ENCODE measurements at places on chromosomes 12 and 14.
A peak's percentile ranks its signal among the peaks of the same experiment; 100 is the strongest.

GRCh38 chr14:90017371-90017770 lies 44.4 kb upstream of the KCNK13 start:
- no peaks in the 10 kb centered on the region for H3K4me1 ChIP-seq
- H3K36me3 ChIP-seq = no peaks in the 10 kb centered on the region
- H3K4me3 ChIP-seq = no peak overlapping the region
- no peak for DNase-seq
- H3K27ac ChIP-seq = no peak overlapping the region
- H3K27me3 ChIP-seq = no peaks in the 10 kb centered on the region

DNA sequence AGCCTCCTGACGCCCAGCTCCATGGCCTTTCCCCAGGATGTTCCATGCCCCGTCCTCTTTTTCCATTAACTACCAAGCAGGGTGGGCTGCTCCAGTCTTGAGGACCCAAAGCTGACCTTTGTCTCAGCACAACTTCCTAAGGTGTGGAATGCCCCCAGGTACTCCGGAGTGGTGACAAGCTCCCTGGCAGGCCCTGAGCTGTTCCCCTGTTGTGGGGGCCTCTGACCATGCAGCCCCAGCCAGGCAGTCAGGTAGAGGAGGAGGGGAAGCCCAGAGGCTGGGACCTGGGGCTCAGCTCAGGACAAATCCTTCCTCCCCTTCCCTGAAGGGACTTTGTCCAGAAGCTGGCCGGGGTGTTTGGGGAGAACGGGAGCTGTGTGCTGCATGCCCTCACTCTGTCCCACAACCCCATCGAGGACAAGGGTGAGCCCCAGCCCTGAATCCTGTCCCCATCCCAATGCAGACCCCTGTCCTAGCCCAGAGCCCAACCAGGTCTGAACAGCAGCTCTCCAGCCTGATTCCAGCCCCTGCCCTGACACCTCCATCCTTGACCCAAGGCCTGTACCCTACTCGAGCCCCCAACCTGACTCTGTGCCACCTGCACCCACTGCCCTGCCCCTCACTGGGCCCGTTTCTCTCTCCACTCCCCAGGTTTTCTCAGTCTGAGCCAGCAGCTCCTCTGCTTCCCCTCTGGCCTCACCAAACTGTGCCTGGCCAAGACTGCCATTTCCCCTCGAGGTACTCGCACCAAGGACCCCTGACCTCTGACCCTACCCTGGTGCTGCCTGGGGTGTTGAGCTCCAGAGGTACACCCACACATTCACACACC lies 4.4 kb downstream of the CARMIL3 start:
- no peak overlapping the region for H3K4me3 ChIP-seq
- H3K4me1 ChIP-seq = peaks cover 16% of the 10 kb centered on the region
- H3K27ac ChIP-seq = no peak overlapping the region

DNA sequence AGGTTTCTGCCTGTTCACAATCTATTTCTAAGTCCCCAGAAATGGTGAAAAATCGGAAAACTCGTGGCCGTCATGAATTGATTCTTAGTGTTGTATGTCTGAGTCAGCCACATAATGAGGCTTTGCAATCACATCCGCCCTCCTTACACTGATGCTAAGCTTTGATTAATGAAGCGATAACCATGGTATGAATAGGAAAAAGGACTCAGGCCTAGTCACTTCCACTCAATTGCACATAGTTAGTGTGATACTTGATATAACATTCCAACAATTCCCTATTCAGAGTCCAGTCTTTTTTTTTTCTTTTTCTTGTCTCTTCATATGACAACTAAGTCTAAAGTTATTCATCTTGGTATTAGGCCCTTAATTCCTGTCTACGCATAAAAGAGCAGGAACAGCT lies 1231.0 kb downstream of the VRK1 start:
- no peak for DNase-seq
- no peaks in the 10 kb centered on the region for H3K4me1 ChIP-seq
- H3K36me3 ChIP-seq = no peaks in the 10 kb centered on the region

DNA sequence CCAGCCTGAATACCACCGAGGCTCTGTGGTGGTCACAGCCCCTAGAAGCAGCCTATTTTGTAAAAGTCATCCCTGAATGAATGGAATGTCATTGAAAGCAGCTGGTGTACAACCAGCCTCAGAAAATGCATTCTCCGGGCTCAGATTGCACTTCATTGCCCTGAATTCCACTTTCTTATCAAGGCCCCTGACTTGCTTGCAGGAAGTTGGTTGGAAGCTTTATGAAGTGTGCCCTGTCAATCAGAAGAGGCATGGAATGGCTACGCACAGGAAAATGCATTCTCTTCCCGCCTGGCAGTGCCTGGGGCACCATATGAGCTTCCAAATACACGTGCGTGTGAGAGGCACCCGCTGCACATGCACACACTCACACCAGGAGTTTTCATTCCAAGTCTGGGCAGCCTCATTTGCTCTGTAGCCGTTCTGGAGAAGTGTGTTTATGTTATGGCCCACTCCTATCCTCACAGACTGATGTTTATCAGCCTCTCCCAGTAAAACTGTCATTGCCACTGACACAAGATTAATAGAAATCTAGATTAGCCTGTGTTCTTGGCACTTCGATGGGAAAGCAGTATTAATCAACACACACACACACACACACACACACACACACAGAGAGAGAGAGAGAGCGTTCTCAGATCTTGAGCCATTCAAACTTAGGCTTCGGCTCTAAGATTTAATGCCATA lies 63.9 kb downstream of the NUAK1 start:
- no peaks in the 10 kb centered on the region for H3K27me3 ChIP-seq
- H3K4me1 ChIP-seq = no peaks in the 10 kb centered on the region
- H3K4me3 ChIP-seq = no peak overlapping the region
- no peak overlapping the region for H3K27ac ChIP-seq

DNA sequence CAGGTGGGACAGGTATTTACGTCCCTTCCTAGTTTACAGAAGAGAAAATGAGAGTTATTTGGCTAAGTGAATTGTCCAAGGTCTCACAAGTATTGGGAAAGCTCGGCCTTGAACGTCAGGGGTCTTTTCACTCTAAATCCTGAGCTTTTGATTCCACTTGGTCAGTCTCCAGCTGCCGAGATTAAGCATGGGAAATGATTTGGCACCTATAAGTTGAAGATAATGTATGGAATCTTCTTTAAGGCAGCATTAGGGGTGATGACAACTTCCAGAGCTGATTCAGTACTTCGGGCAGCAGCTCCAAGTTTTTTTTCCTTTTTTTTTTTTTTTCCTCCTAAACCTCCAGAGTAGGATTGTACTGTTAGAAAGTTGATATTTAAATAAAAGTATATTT lies 722 bp downstream of the FAM234B start:
- H3K4me1 ChIP-seq = no peaks in the 10 kb centered on the region
- DNase-seq = no peak
- no peaks in the 10 kb centered on the region for H3K36me3 ChIP-seq
- peak overlapping the region; percentile 98 for H3K4me3 ChIP-seq

DNA sequence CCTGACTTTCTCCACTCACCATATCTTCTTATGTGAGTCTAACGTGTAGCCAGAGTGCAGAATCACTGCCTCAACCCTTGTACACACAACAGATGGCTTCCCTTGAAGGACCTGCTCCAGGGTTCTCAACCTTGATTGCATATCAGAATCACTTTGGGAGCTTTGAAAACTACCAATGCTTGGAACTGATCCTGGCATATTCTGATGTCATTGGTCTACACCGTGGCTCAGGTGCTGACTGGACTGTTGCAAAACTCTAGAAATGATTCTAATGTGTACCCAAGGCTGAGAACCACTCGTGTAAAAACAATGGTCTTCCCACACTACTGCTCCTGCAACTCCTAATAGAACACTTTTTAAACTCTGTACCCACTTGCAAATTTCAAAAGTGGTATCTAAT lies 18.5 kb downstream of the TMEM132D start:
- no peak overlapping the region for H3K4me3 ChIP-seq
- H3K4me1 ChIP-seq = no peaks in the 10 kb centered on the region
- no peak for DNase-seq
- H3K27ac ChIP-seq = no peak overlapping the region
- H3K36me3 ChIP-seq = no peaks in the 10 kb centered on the region
- no peaks in the 10 kb centered on the region for H3K27me3 ChIP-seq

DNA sequence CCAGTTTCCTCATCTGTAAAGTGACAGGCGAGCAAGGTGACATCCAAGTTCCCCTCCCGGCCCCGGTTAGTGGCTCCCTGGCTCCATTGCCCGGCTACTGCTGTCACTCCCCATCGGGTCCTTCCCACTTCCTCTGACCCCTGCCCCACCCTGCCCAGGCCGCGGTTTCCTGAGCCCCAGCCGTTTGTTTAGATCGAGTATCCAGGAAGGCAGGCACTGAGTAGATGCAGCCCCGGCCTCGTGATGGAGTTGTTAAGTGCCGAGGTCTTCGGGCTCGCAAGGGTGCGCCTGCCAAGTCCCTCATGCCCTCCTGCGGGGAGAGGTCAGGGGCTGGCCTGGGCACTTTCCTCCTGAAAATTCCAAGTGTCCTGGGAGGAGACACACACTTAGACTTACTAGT lies 55.4 kb downstream of the TEAD4 start:
- H3K36me3 ChIP-seq = no peaks in the 10 kb centered on the region
- no peak overlapping the region for H3K4me3 ChIP-seq
- peak; percentile 26 for DNase-seq
- no peaks in the 10 kb centered on the region for H3K4me1 ChIP-seq

- no peaks in the 10 kb centered on the region for H3K27me3 ChIP-seq
- H3K36me3 ChIP-seq = no peaks in the 10 kb centered on the region
- H3K27ac ChIP-seq = no peak overlapping the region
- DNase-seq = no peak
- H3K4me3 ChIP-seq = no peak overlapping the region
Measured at GRCh38 chr14:90696720-90697119, 119.5 kb downstream of the TTC7B start.

GRCh38 chr12:5203274-5203673 lies 159.6 kb downstream of the KCNA5 start:
- no peak overlapping the region for H3K4me3 ChIP-seq
- no peaks in the 10 kb centered on the region for H3K36me3 ChIP-seq
- no peaks in the 10 kb centered on the region for H3K4me1 ChIP-seq

- no peaks in the 10 kb centered on the region for H3K36me3 ChIP-seq
- no peak overlapping the region for H3K4me3 ChIP-seq
- no peak overlapping the region for H3K27ac ChIP-seq
- H3K27me3 ChIP-seq = no peaks in the 10 kb centered on the region
- H3K4me1 ChIP-seq = no peaks in the 10 kb centered on the region
- no peak for DNase-seq
Measured at GRCh38 chr12:71430756-71431155, 8.8 kb upstream of the LGR5 start.

DNA sequence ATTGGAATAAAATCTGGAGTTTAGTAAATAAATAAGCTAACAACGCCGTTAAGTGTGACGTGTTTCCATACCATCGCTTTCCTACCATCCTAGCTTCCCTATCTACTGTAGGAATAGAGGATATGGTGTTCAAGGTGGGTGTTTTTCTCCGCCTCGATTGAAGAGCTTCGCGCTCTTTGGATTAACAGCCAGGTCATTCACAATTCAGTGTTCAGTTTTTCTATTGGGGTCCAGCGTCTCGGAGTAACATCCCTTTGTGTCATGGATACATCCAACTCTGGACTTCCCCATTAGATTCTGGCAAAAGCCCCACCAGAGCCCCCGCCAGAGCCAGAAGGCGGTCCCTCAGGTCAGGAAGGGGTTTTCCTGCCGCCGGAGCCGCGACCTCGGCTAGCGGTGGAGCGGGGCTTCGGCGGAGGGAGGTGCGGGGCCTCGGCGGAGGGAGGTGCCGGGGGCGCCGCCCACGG lies 1.2 kb upstream of the SRGAP1 start:
- no peak for DNase-seq
- peak overlapping the region; percentile 29 for H3K4me3 ChIP-seq
- H3K27ac ChIP-seq = no peak overlapping the region
- H3K36me3 ChIP-seq = no peaks in the 10 kb centered on the region
- no peaks in the 10 kb centered on the region for H3K27me3 ChIP-seq
- peaks cover 23% of the 10 kb centered on the region for H3K4me1 ChIP-seq

DNA sequence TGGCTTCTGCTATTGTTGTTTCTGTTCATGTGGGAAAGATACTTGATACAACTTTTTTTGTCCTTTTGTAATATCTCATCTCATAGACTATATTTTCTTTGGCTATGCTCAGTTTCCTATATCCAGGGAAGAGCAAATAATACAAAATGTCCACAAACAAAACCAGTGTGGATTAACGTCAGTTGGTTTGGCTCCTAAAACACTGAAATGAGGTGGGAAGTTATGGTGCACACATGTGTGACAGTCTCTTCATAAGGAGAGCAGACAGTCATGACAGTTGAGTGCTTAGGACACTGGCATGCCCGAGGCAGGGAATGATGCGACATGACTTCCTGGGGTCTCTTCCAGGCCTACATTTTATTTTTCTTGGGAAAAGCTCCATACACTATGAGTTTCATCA lies 27.5 kb downstream of the RHOJ start:
- H3K4me3 ChIP-seq = no peak overlapping the region
- no peak for DNase-seq
- no peaks in the 10 kb centered on the region for H3K4me1 ChIP-seq

DNA sequence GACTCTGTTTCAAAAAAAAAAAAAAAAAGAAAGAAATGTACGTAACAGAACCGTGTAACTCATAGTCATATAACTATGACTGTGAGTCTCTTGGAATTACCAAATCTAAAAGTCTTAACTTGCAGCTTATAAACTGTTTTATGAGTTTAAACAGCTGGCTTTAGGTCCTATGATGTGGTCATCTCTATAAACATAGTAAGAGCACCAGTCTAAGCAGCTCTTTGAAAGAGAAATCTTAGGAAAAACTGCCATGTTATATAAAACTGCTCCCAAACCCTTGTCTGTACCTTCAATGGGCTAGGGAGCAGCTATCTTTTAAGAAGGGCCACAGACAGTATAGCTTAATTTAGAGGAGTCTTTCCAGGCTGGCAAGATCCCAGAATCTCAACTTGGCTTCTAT lies 115.5 kb upstream of the AEBP2 start:
- H3K36me3 ChIP-seq = no peaks in the 10 kb centered on the region
- no peaks in the 10 kb centered on the region for H3K27me3 ChIP-seq
- no peak overlapping the region for H3K4me3 ChIP-seq
- peak overlapping the region; percentile 67 for H3K27ac ChIP-seq
- DNase-seq = no peak
- H3K4me1 ChIP-seq = peaks cover 12% of the 10 kb centered on the region

DNA sequence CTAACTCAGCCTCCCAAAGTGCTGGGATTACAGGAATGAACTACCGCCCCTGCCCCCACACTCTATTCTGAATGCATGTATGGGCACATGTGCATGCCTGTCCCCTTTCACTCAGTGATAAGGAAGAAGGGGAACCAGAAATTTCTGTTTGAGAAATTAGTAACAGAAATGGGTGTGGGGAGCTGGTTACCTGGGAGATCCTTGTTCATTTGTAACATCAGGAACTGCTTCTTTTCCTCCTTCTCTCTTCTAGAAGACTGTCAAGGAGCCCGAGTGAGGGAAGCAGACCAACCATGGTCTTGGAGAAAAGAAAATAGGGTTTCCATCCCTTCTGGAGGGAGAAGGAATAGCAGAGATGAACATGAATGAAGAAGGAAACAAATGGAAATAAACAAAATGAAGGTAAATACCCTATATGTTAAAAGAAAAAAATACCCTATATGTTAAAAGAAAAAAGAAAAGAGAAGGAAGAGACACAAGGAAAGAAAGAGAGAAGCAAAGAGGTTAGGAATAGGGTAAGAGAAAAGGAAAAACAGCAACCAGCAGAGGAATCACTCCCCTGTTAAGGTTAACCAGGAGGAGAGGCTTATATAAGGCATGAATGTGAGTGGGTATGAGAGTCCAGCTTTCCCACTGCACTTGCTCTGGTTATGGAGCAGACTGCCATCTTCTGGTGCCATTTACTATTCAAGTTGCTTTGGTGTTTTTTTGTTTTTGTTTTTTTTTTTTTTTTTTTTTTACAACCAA lies 3.3 kb downstream of the PPP1R3E start:
- no peaks in the 10 kb centered on the region for H3K36me3 ChIP-seq
- DNase-seq = peak; percentile 42
- H3K27me3 ChIP-seq = no peaks in the 10 kb centered on the region
- no peak overlapping the region for H3K4me3 ChIP-seq
- peaks cover 14% of the 10 kb centered on the region for H3K4me1 ChIP-seq

All from adrenal gland (tissue), 19 donors.